ENCODE measurements at places on chromosomes 5 and 9. TPM values are rescaled to one million over a fixed set of nuclear protein-coding genes. Genes with fewer than 3 reads are reported as not detected.
A peak's percentile ranks its signal among the peaks of the same experiment; 100 is the strongest.

- DNase-seq, result no peak
These were observed 24.7 kb upstream of the RANBP6 start for GRCh38 chr9:6040077-6040476.

- no peak for DNase-seq
These were observed 146.2 kb upstream of the PHYKPL start for GRCh38 chr5:178378527-178379484.

DNA sequence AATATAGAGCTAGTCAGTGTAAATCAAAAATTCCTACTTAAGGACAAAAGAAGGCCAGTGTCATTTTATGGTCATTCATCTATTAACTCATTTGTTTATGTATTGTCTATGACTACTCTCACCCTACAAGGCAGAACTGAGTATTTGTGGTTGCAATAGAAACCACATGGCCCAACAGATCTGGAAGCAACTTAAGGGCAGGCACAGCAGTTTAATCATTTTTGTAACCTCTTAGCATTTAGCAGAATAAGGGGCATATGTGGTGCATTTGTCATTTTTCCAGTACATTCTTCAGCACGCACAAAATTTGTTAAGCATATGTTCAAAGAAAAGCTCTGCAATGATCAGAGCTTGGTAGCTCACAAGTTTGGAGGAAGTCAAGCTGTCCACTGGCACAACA is 1.1 kb downstream of the FKBP15 start:
- DNase-seq, result no peak

GRCh38 chr9:130893341-130894101 is 3.1 kb downstream of the QRFP start:
- DNase-seq, result peak; percentile 63

GRCh38 chr9:92668746-92669526 is 995 bp downstream of the IPPK start:
- DNase-seq, result peak; percentile 68

GRCh38 chr5:96863949-96864584 is 12.2 kb upstream of the ERAP2 start:
- no peak for DNase-seq

GRCh38 chr9:133126697-133127339 is 5.8 kb upstream of the RALGDS start:
- DNase-seq, result peak; percentile 48

GRCh38 chr5:160618286-160618685 is 196.6 kb downstream of the PTTG1 start:
- DNase-seq, result no peak

Gene FBXW11
- 81.4 TPM for total RNA-seq

Gene CDC26
- 67.9 TPM for total RNA-seq

Gene CDC42SE2
- total RNA-seq, result 55.5 TPM
